Right lobe of liver (tissue), 6 donors: ENCODE measurements at places on chromosomes 4 and X. TPM values are rescaled to one million over a fixed set of nuclear protein-coding genes. Genes with fewer than 3 reads are reported as not detected.

The TLR3 gene
- 14.9 TPM for total RNA-seq

The HSFX3 gene
- not detected for total RNA-seq

The GAGE12E gene
- not detected for total RNA-seq

The LRCH2 gene
- total RNA-seq: 0.12 TPM

The OTC gene
- total RNA-seq: 96.4 TPM

The NAP1L2 gene
- 2.2 TPM for total RNA-seq

The EDNRA gene
- 1.1 TPM for total RNA-seq

The KLHL13 gene
- 1.6 TPM for total RNA-seq

The IL1RAPL1 gene
- total RNA-seq: not detected
